Prostate gland (tissue), 2 donors: ENCODE measurements at places on chromosomes 11 and 22. TPM values are rescaled to one million over a fixed set of nuclear protein-coding genes. Genes with fewer than 3 reads are reported as not detected.

EMID1 gene
- 12.8 TPM for total RNA-seq

HEPACAM gene
- total RNA-seq = not detected

EED gene
- 18.1 TPM for total RNA-seq

NOX4 gene
- 0.62 TPM for total RNA-seq

ARHGAP8 gene
- 64.5 TPM for total RNA-seq

IGLL1 gene
- 0.85 TPM for total RNA-seq

OR5M8 gene
- total RNA-seq = not detected

SAA4 gene
- not detected for total RNA-seq

TYMP gene
- total RNA-seq = 35.8 TPM

XKR3 gene
- total RNA-seq = not detected

KDELR3 gene
- 25.4 TPM for total RNA-seq

KLHL35 gene
- total RNA-seq = 0.46 TPM

KCNJ5 gene
- 4.7 TPM for total RNA-seq

HIPK3 gene
- 97.2 TPM for total RNA-seq

ANO9 gene
- total RNA-seq = 9.1 TPM

ZP1 gene
- total RNA-seq = 0.68 TPM

PGA5 gene
- total RNA-seq = not detected

NELL1 gene
- 10.3 TPM for total RNA-seq

TNNT3 gene
- 8.4 TPM for total RNA-seq

MRE11 gene
- 12.3 TPM for total RNA-seq

RFPL2 gene
- 23.7 TPM for total RNA-seq

FOXRED1 gene
- total RNA-seq = 23.9 TPM

MMP8 gene
- total RNA-seq = not detected

C11orf21 gene
- total RNA-seq = not detected

DRICH1 gene
- total RNA-seq = 2.8 TPM

IGF2 gene
- 80.7 TPM for total RNA-seq

LMNTD2 gene
- 19.2 TPM for total RNA-seq

TRMT112 gene
- 328 TPM for total RNA-seq

FAM168A gene
- total RNA-seq = 38.3 TPM

TEX54 gene
- total RNA-seq = not detected

MARK2 gene
- 65.4 TPM for total RNA-seq

TREH gene
- total RNA-seq = not detected

CNTF gene
- 0.74 TPM for total RNA-seq

ZNRF3 gene
- 46.1 TPM for total RNA-seq

TRIM49C gene
- total RNA-seq = 0.34 TPM

RFPL3 gene
- 1.7 TPM for total RNA-seq

FREY1 gene
- total RNA-seq = 0.59 TPM

SUSD2 gene
- total RNA-seq = 7.8 TPM

ACAD8 gene
- total RNA-seq = 46.1 TPM

ATG16L2 gene
- total RNA-seq = 27.5 TPM

TKFC gene
- 79.3 TPM for total RNA-seq

PEX26 gene
- total RNA-seq = 34.7 TPM

PHOX2A gene
- total RNA-seq = not detected

FLRT1 gene
- total RNA-seq = 0.57 TPM

ANKK1 gene
- total RNA-seq = 2.4 TPM

APOA1 gene
- total RNA-seq = 2,058 TPM

WBP2NL gene
- 12.7 TPM for total RNA-seq

MYBPC3 gene
- not detected for total RNA-seq

TRIM49D1 gene
- not detected for total RNA-seq

DDX25 gene
- total RNA-seq = 9.5 TPM

PTPN5 gene
- total RNA-seq = 0.77 TPM

FOLR1 gene
- total RNA-seq = 8.9 TPM

PAMR1 gene
- total RNA-seq = 6.5 TPM
